ENCODE measurements at places on chromosomes 7 and 10. TPM values are rescaled to one million over a fixed set of nuclear protein-coding genes. Genes with fewer than 3 reads are reported as not detected.

Gene PON1
- 1.1 TPM for total RNA-seq

DNA sequence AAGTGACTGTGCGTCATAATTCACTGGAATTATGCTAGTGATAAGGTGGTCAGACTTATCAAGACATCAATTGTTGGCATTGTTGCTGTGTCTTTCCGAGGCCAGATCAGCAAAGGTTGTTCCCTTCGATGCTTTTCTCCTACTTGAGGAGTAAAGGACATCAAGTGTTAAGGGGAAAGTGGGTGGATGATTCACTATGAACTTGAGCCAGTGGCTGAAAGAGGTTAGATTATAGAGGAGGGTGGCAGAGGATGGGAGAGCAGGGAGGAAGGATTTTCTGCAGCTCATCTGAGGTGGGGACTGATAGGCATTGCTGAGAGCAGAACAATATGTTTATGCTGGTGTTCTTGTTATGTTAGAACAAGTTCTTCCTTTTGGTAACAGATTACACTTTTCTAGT lies 131.4 kb upstream of the AGR3 start:
- DNase-seq = no peak
- no peaks in the 10 kb centered on the region for H3K27me3 ChIP-seq
- no peak overlapping the region for H3K4me3 ChIP-seq
- no peaks in the 10 kb centered on the region for H3K36me3 ChIP-seq
- no peak overlapping the region for H3K27ac ChIP-seq

GRCh38 chr10:78433076-78433595 lies 399.5 kb downstream of the RPS24 start:
- H3K36me3 ChIP-seq = no peaks in the 10 kb centered on the region
- no peak for DNase-seq
- H3K4me3 ChIP-seq = no peak overlapping the region
- H3K4me1 ChIP-seq = peaks cover 34% of the 10 kb centered on the region
- H3K27ac ChIP-seq = peak overlapping the region; percentile 92
- H3K27me3 ChIP-seq = peaks cover 6% of the 10 kb centered on the region

Gene ITPRID1
- total RNA-seq = not detected
